ENCODE measurements at places on chromosomes 7 and 10. TPM values are rescaled to one million over a fixed set of nuclear protein-coding genes. Genes with fewer than 3 reads are reported as not detected.

DNA sequence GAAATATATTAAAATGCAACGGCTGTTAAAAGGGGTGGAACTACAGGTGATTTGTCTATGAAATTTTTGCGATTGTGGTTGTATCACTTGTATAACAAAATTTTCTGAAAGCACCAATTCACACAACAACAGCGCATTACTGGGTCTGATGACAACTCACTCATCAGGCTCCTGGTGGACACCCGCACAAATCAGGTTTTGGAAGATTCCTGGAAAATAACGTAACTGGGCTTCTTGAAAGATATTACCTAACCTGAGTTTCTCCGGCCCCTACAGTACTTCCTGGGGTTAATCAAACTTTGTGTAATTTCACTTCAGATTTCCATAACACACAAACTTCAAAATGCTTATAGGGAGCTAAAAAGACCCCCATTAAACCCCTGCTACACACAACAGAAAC is 7.6 kb downstream of the SNX8 start:
- H3K27me3 ChIP-seq: no peaks in the 10 kb centered on the region
- no peaks in the 10 kb centered on the region for H3K4me1 ChIP-seq
- no peak overlapping the region for H3K4me3 ChIP-seq
- no peaks in the 10 kb centered on the region for H3K36me3 ChIP-seq
- DNase-seq: no peak

GRCh38 chr7:43637114-43637806 is 54.4 kb downstream of the STK17A start:
- H3K4me3 ChIP-seq: no peak overlapping the region
- DNase-seq: no peak
- H3K27ac ChIP-seq: peak overlapping the region; percentile 26
- no peaks in the 10 kb centered on the region for H3K4me1 ChIP-seq
- H3K36me3 ChIP-seq: no peaks in the 10 kb centered on the region

Gene CPED1
- total RNA-seq: 10.7 TPM

DNA sequence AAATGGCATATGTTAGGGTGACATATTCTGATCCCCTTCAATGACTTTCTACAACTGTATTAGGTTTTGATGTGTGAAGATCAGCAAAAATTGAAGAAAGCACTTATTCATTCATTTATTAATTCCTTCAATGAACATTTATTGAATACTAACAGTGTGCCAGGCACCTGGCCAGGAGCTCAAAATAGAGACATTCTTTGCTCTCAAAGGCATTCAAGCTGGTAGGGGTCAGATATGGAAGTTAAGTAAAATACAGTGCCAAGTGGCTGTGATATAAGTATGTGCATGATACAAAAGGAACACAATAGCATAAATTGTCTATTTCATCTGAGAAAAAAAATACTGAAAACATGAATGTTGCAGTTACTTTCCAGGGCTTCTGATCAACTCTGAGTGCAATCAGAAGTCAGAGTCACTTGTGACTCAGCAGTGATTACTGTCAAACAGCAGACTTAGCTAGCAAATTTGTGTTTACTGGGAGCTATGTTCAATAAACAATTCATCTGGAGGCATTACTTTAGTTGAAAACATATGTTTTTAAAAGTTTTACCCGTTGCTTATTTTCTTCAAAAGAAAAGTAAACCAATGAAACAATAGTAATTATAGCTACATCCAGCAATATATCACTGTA is 60.4 kb upstream of the CACNB2 start:
- H3K27ac ChIP-seq: no peak overlapping the region
- no peaks in the 10 kb centered on the region for H3K36me3 ChIP-seq
- no peak for DNase-seq
- no peaks in the 10 kb centered on the region for H3K27me3 ChIP-seq
- H3K4me1 ChIP-seq: no peaks in the 10 kb centered on the region
- no peak overlapping the region for H3K4me3 ChIP-seq

DNA sequence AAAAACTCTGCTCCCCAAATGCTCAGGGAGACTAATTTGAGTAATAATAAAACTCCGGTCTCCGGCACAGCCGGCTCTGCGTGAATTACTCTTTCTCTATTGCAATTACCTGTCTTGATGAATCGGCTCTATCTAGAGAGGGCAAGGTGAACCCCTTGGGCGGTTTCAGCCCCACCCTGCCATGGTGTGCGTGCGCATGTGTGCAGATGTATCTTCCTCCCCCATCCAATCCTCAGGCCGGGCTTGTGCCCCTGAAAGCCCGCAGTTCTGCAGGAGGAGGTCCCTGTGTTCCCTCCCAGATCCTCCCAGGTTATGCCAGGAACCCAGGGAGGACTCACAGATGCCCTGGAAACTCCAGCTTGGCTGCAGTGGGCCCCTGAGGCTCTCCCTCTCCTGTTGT is 48.3 kb upstream of the MYL10 start:
- no peaks in the 10 kb centered on the region for H3K27me3 ChIP-seq
- H3K36me3 ChIP-seq: no peaks in the 10 kb centered on the region
- DNase-seq: no peak

Gene CPA1
- total RNA-seq: not detected

Data from prostate gland (tissue), 2 donors.